ENCODE measurements at places on chromosomes 16 and 17.

GRCh38 chr17:633133-633532 lies 81.5 kb downstream of the VPS53 start:
- no peak overlapping the region for H3K4me3 ChIP-seq
- no peak overlapping the region for H3K27ac ChIP-seq
- no peaks in the 10 kb centered on the region for H3K27me3 ChIP-seq
- peaks cover 12% of the 10 kb centered on the region for H3K36me3 ChIP-seq

GRCh38 chr16:17469011-17469740 lies 1.6 kb downstream of the XYLT1 start:
- H3K36me3 ChIP-seq, result no peaks in the 10 kb centered on the region
- H3K27me3 ChIP-seq, result no peaks in the 10 kb centered on the region
- H3K27ac ChIP-seq, result no peak overlapping the region
- H3K4me1 ChIP-seq, result peaks cover 18% of the 10 kb centered on the region

DNA sequence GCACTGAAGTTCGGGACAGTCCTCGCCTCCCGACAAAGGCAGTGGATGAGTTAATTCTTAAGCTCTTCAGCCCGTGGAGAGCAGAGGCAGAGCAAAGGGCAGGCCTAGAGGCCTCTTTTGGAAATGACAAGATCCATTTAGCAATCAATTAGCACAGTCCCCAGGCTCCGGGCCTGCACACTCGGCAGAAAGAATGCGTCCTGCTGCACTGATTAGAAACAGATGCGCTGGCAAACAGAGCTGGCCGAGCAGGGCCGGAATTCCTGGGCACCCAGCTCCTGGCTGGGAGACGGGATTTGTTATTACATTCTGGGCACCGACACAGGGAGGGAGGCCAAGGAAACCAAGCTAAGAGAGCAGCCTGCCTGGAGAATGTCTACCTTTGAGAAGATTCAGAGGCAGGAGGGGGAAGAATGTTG lies 162.9 kb downstream of the COPRS start:
- peak overlapping the region; percentile 73 for H3K27ac ChIP-seq
- no peaks in the 10 kb centered on the region for H3K27me3 ChIP-seq
- no peak overlapping the region for H3K4me3 ChIP-seq

DNA sequence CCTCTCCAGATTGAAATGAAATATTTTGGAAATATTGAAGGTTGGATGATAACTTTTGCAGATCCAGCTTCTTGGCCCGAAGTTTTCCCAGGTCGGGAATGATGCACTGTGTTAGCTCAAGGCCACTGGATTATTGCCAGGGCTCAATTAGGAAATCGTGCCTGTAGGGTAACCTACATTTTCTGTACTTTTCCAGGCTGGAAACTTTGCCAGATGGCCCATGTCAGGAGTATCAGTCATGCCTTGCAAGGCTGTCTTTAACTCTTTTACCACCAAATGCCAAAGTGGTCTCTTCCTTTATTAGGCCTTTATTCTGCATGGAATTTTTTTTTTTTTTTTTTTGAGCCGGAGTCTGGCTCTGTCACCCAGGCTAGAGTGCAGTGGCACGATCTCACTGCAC lies 8.9 kb upstream of the SEC14L1 start:
- H3K27me3 ChIP-seq, result no peaks in the 10 kb centered on the region
- peaks cover 7% of the 10 kb centered on the region for H3K4me1 ChIP-seq
- no peak for DNase-seq
- no peak overlapping the region for H3K4me3 ChIP-seq

DNA sequence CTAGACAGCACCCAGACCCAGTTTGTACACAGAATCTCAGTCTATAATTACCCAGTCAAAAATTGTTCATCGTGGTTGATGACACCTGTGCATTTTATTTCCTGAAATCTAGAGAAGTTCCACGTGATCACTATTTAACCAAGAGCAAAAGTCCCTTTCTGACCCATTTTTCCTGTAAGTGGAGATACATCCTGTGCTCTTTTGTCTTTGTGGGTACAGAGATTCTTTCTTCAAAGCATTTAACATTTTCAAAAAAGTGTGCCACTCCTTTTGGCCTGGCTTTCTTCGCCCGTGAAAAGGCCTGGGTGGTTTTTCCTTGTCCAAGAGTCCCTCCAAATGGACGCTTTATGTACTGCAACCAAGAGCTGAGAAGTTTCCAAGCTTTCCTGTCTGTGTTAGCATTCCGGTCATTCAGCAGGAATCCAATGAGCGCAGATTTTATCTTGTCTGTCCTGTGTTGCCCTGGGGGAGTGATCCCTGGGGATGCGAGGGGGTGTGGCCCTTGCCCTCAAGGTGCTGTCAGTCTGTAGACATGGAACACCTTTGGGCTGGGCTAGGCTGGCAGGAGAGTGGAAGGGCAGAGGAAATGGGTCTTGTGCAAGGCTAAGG lies 161.1 kb upstream of the CACNG5 start:
- no peak overlapping the region for H3K4me3 ChIP-seq
- H3K4me1 ChIP-seq, result no peaks in the 10 kb centered on the region
- no peak overlapping the region for H3K27ac ChIP-seq
- no peak for DNase-seq

Data from ascending aorta (tissue), 2 donors.